ENCODE measurements at places on chromosomes 2 and 18.

DNA sequence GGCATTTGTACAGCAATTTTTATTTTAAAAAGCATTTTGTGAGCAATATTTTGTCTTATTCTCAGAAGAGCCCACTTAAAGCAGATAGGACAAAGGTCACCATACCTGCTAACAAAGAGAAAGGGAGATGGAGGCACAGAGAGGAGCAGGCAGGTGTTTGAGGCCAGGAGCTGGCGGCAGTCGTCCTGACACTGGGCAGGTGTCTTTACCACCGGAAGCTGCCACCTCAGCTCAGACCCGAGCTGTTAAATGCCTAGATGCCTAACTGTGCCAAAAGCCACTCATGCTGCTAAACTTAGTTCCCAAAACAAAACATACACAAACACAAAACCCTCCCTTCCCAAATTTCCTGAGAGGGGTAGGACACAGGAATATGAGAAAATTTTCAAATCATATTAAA is 120.9 kb downstream of the CNTNAP5 start:
- no peak for DNase-seq

GRCh38 chr2:196331851-196332250 is 160.5 kb upstream of the STK17B start:
- DNase-seq = no peak

- no peak for DNase-seq
Observed at GRCh38 chr2:107582487-107582886, 244.2 kb upstream of the RGPD4 start.

DNA sequence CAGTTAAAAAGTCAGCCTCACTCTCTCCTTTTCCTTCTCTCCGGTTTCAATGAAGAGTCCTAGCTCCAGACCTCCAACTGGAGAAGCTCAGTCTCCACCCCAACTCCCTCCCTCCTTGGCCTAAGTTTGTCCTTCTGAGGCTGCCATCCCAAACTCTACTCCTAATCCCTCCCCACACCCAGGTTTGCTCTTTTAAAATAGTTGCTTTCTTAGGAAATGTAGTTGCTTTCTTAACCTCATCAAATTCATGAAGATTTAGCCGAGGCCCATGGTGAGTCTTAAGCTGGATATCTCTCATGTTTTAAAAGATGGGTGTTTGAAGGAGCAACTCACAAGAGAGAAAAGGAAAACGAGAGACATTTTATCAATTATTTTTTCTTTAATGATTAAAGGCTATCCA is 937 bp upstream of the LANCL1 start:
- DNase-seq = no peak

Measured in hypothalamus (tissue), 51 donors.